ENCODE measurements at places on chromosomes 1 and 21.

GRCh38 chr1:38018864-38019343 is 6.4 kb downstream of the UTP11 start:
- no peak for DNase-seq

DNA sequence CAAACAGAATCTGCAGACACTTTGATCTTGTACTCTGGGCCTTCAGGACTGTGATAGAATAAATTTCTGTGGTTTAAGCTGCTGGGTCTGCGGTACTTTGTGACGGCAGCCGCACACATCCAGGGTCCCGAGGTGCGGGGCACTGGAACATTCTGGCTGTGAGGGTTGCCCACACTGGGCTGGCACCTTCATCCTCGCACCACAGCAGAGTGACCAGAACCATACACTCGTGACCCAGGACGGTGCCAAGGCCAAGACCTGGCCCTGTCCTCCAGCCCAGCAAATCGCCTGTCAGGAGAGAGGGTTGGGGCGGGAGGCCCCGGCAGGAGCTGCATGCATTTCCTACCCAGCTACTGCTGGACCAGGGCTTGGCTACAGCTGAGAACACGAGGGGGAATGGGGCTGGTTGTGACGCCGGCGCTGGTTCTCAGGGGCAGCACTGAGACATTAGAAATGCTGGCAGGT is 2.6 kb upstream of the FTCD start:
- no peak for DNase-seq

GRCh38 chr1:33096363-33097005 is 15.5 kb downstream of the AZIN2 start:
- no peak for DNase-seq

DNA sequence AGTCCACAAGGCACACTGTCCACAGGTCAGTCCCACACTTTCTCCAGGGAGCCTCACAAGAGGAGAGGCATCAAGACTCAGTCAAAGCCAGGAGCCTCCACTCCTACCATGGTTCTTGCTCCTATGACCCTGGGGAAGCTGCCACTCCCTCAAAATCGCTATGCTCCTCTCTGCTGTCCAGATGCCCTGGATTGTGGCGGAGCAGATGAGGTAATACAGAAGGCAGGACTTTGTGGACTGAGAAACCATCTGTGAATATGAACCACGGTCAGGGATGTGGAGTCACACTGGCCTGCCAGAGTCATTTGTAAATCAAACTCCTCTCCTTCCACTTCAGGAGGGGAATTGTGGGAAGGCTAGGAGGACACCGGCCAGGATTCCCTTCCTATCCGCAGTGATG is 20.6 kb downstream of the VWA5B1 start:
- DNase-seq: no peak

- no peak for DNase-seq
Observed at GRCh38 chr1:157831968-157832626, 9.5 kb downstream of the CD5L start.

DNA sequence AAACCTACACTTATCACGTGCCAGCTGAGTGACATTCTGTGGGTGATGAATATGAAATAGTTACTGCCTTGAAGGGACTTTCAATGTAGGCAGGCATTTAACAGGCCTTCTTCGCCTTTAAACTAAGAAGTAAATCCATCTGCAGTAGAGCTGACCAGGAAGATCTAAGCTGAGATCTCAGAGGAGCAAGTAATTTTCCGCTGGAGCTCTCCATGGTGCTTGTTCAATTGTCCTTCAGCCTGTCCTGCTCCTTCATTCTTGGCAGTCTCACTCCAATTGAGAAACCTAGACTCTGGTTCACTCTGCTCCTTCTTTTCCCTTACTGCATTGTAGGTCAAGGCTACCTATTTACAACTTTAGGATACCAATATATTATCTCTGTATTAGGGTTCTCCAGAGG is 183.5 kb downstream of the HMCN1 start:
- no peak for DNase-seq

DNA sequence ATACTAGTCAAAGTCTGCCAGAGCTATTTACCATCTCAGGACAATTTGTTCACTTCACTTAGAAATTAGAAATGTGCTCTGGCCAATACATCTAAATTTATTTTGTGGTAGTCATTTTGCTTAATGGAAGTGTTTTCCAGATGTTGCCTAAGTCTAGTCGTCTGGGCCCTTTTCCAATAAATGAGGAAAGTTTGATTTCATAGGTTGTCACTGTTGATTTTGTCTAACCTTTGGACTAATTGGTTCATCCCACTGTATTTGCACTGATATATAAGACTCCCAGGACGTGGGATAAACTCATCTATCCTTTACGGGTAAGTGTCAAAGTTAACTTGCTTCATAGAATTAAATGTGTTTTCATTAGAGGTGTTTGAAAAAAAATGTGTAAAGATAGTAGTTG is 79.1 kb downstream of the TPR start:
- DNase-seq: no peak

DNA sequence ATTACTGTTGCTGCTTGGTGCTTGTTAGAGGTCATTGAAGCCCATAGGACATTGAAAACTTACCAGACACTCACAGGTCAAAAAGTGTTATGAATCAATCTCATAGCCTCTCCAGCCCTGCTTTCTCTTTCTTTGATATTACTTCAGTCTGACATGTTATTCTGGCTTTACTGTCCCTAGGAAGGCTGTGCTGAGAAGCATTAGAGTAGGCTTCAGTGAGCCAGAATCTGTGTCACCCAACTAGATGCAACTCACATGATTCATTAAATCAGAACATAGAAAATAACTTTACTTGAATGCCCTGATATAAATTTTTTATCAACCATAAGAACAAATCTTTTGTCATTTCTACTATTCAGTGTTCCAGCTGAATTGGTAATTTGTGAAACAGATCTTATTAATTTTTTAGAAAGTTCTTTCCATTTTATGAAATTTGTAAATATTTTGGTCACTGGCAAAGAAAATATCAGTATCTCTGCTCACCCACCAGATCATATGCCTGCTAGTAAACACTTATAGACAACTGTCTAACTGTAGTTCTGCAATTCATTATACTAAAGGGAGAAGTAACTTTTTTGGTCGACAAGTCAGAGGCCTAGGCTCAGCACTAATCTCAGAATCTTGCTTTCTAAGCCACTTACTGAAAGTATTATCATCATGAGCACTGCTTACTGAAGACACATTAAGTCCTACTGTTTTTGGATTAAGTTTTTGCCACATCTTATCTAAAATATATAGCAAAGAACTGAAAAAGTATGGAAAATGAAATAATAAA is 48.2 kb downstream of the RPAP2 start:
- no peak for DNase-seq

DNA sequence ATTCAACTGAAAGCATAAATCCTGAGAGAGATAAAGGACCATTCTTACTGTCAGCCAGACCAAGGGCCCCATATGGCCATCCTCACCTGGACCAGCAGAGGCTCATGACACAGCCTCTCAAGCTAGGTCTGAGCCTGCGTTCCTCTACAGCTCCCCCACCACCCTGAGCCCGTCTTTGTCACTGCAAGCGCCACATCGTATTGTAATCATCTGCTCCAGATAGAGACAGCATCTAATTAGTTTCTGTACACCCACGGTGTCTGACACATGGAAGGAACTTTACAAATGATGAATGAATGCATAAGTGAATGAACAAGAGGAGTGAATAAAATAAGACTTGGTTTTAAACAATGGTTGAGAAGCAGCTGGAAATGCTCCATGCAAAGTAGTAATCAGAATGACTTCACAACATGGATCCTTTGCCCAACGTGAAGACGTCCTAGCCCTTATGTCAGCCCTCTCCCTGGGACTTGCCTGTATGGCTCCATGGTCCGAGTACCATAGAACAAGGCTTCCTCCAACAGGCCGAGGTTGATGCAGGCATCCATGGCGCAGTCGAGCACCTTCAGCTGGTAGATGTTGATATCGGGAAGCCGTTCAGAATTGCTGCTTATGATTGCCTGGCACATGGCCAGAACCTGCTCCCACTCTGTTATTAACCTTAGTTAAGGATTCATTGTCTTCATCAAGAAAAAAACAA is 648.9 kb downstream of the SMYD3 start:
- DNase-seq: no peak

- no peak for DNase-seq
Observed at GRCh38 chr1:199948587-199949280, 78.8 kb upstream of the NR5A2 start.

GRCh38 chr1:201324821-201325677 is 41.7 kb downstream of the PKP1 start:
- no peak for DNase-seq

DNA sequence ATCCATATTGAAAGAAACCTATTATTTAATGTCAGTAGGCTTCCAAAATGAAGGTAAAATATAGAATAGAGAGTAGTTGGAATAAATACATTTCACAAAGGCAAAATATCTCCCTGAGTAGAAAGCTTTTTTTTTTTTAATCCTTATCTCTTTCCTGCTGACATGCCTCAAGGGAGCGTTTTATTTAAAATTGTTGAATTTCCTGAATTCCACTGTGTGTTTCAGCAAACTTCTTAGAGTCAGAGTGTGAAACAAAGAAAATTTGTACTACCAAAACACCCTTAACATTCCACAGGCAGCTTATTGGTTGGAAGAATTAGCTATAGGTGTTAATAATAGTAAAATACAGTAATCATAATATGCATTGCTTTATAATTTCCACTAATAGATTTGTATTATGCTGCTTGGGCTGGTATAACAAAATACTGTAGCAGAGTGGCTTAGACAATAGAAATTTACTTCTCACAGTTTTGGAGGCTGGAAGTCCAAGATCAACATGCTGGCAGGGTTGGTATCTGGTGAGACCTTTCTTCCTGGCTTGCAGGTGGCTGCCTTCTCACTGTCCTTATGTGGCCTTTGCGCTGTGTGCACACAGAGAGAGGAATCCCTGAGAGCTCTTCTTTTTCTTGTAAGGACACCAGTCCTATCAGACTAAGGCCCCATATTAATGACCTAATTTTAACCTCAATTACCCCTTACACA is 468.4 kb upstream of the C1orf87 start:
- no peak for DNase-seq

DNA sequence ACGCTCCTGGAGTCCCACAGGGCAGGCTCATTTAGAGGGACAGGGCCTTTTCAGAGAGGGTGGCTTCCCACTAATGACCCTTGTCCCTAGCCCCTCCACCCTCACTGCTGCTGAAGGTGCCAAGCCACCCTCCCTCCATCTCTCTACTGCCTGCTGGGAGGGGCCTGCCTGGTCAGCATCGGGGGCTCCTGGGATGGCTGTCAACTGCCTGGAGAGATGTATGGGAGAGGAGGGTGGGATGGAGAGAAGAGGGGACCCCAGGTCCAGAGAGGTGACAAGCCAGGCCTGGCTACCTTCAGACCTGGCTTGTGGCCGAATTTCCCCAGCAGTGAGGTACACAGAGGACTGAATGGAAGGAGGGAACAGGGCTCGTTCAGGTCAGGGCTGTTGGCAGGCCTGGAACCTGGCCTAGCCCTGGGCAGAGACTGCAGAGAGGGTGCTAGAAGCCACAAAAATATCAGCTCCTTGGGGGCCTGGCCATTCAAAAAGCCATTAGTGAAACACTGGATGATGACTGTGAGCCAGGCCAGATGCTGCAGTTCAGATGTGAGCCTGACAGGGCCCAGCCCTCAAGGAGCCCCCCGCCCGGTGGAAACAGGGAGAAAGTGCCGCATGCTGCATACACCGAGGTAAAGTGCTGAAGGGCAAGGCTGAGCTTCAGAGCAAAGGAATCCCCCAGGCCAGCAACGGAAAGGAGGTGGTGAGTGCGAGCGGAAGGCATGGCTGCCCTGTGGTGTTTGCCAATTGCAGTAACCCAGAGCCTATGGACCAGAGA is 20.0 kb downstream of the MMEL1 start:
- no peak for DNase-seq

DNA sequence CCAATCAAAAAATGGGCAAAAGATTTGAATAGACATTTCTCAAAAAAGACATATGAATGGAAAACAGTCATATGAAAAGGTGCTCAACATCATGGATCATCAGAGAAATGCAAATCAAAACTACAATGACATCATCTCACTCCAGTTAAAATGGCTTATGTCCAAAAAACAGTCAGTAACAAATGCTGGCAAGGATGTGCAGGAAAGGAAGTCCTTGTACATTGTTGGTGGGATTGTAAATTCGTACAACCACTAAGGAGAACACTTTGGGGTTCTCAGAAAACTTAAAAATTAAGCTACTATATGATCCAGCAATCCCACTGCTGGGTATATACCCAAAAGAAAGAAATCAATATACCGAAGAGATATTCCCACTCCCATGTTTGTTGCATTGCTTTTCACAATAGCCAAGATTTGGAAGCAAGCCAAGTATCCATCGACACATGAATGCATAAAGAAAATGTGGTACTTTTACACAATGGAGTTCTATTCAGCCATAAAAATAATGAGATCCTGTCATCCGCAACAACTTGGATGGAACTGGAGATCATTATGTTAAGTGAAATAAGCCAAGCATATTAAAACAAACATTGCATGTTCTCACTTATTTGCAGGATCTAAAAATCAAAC is 17.9 kb downstream of the GBP5 start:
- DNase-seq: peak; percentile 64

GRCh38 chr1:2049225-2049717 is 940 bp upstream of the PRKCZ start:
- DNase-seq: no peak

- DNase-seq: no peak
Observed at GRCh38 chr1:32099426-32099825, 8.4 kb upstream of the KPNA6 start.

DNA sequence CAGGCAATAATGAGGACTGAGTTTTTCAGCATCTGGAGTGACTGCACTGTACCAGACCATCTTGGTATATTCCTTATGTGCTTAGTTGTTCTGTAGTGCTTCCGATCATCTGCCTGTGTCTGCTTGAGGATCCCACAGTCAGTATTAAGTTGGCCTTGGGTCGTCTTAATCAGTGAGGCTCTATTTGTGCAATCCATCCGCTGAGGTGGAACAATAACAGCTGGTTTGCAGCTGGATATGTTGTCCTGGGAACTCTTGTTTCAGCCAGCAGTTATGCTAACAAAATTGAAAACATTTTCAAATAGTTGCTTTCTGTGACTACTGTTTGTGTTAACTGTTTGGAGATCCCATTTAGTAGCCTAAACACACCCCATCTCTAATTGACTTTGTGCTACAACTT is 73.7 kb downstream of the LAMC1 start:
- no peak for DNase-seq

DNA sequence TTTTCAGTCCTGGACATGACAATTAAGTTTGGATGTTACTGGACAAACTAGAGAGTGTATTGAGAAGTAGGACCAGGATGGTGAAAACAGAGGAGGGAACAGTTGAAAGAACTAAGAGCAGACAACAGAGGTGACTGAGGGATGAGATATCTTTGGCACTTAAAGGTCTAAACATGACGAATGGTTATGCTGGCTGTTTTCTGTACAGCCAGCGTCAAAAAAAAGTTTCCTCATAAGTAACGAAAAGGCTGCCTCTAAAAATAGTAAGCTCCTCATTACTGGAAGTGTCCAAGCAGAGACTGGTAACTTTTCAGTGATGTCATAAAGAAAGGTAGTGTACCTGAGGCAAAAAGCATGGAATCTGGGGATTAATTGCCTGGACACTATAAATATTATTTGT is 35.2 kb upstream of the AK4 start:
- no peak for DNase-seq

- DNase-seq: no peak
Observed at GRCh38 chr1:201515895-201516294, 9.0 kb upstream of the CSRP1 start.

Data from NCI-H1092 (cell line).